HAP-1 (cell line): ENCODE measurements at places on chromosomes 13 and 19.

- DNase-seq = no peak
These were observed 5.2 kb downstream of the CHAMP1 start for GRCh38 chr13:114319441-114319913.

- DNase-seq = no peak
These were observed 196.3 kb upstream of the TMTC4 start for GRCh38 chr13:100870898-100871297.

DNA sequence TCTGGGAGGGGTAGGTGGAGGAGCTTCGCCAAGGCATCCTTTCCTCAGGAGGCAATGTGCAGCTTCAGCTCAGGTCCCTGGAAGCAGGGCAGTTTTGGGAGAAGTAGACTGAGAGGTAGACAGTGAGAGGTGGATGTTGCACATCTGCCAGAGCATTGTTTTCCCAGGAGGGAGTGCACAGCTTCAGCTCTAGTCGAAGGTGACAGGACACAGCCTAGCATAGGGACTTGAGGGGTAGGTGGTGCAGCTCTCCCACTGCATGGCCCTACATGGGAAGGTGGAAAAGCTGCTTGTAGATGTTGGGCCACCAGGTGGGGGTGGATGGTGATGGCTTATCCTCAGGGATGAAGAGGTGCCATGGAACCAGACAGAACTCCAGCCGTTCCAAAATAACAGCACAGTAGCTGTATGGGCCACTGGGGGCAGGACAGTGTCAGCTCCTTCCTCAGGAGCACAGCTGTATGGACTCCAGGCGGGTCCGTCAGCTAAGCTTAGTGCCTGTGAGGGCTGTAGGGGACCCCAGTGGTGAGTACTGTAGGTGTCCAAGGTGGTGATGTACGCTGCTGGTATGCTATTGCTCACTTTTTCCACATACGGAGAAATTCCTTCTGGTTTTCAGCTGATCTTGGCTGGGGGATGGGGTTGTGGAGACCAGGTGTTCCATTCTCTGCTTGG is 17.4 kb upstream of the ZNF543 start:
- DNase-seq = no peak

DNA sequence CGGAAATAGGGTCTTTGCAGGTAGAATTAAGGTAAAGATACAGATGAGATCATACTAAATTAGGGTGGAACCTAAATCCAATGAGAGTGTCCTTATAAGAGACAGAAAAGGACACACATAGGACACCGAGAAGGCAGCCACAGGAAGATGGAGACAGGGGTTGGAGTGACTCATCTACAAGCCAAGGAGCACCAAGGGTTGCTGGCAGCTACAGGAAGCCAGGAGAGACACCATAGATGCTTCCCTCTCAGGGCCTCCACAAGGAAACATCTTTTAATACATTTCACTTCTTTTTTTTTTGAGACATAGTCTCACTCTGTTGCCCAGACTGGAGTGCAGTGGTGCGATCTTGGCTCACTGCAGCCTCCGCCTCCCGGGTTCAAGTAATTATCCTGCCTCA is 10.1 kb downstream of the TMEM143 start:
- DNase-seq = no peak

- DNase-seq = peak; percentile 61
These were observed 58.9 kb upstream of the TM9SF2 start for GRCh38 chr13:99442273-99442895.

- no peak for DNase-seq
These were observed 28.1 kb downstream of the BRD4 start for GRCh38 chr19:15304140-15304705.

GRCh38 chr19:46115396-46116106 is 8.9 kb downstream of the IGFL3 start:
- no peak for DNase-seq

DNA sequence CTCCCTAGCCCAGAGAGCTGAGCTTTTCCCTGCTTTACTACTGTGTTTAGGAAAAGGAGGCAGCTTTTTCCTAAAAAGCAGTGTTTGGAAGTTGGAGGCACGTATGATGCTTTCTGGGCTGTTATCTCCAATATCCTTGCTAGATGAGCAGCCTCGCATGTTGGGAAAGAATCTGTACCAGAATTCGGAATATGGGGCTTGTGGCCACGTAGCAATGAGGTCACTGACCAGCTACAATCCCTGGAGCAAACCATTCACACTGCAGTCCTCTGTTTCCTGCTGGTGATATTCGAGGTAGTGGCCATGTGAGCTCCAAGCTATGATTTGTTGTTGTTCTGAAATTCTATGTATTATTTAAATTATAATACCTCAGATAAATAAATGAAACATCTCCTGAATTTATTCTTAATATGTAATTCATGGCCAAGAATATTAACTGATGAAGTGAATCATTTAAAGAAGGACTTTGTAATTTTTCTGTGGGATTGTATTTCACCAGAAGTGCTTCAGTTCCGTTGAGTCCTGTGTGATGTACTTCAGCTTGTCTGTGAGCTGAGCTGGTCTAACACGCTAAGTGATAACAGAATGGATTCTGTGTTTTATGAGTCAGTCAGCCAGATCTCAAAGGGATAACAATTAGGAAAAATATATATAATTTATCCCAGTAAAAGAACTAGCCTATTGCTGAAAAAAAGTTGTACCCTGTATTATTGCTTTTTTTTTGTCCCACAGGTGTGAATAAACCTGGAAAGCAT is 319.5 kb downstream of the SHISA2 start:
- no peak for DNase-seq

- peak; percentile 98 for DNase-seq
These were observed 539 bp downstream of the U2AF1L4 start for GRCh38 chr19:35744430-35745327.

DNA sequence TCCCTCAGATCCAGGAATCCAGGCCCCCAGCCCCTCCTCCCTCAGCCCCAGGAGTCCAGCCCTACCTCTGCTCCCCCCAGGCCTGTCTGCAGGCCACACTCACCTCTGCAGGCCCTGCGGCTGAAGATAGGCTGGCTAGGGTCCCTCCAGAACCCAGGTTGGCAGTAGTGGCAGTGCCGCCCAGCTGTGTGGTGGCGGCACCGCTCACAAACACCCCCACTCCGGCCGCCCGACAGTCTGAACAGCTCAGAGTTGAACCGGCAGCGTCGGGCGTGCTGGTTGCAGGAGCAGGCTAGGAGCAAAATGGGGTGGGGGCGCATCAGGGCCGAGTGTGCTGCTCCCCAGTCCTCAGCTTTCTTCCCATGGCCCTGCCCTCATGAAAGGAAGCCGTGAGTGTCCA is 8.3 kb downstream of the NTN5 start:
- no peak for DNase-seq
